ENCODE measurements at places on chromosomes 12 and 14.

DNA sequence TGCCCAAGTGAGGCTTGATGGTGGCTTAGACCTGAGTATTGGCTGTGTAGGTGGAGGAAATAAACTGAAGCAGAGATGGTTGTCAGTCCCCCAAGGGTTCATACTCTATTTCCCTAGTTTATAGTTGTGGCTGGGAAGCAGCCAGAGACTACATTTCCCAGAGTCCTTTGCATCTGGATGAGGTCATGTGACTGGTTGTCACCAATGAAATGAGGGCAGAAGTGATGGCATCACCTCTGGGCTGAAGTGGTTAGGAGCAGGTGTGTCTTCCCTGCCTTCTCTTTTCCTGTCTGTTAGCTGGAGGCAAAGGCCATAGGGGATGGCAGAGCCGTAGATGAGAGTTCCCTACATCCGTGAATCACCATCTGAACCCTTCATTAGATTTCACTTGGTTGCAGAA, 16.3 kb upstream of the NOS1 start:
- DNase-seq: no peak

DNA sequence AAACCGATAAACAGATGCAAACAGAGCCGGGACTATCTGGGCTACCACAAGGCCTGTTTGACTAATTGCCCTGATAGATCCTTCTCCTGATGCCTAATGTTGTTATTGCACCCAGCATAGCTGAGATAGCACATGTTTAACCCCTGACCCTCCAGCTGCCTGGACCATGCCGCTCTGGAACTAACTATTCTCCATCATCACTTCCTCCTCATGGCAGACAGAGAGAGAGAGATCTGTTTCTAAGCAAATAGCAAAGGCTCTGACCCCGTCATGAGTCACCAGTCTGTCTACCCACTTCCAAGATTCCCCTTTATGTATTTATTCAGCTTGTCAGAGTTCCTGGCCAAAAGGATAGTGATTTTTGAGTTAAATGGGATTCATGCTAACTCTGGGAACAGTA, 58.2 kb upstream of the FLRT2 start:
- no peak for DNase-seq

- DNase-seq: no peak
Observed at GRCh38 chr12:76310110-76310509, 38.1 kb downstream of the BBS10 start.

DNA sequence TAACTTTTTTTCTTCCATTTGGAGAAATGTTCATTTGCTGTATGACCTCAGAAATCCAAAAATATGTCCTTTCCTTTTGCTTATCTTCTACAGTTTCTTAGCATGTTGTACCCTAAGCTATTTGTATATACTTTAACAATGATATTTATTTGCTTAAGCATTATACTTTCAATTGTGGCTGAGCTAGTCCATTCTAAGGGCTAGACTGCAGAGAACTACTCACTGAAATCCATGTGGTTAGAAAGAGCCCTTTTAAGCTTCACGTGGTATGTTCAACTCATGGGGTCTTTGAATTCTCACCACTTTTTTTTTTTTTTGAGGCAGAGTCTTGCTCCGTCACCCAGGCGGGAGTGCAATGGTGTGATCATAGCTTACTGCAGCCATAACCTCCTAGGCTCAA, 122.5 kb downstream of the HMGA2 start:
- DNase-seq: no peak

DNA sequence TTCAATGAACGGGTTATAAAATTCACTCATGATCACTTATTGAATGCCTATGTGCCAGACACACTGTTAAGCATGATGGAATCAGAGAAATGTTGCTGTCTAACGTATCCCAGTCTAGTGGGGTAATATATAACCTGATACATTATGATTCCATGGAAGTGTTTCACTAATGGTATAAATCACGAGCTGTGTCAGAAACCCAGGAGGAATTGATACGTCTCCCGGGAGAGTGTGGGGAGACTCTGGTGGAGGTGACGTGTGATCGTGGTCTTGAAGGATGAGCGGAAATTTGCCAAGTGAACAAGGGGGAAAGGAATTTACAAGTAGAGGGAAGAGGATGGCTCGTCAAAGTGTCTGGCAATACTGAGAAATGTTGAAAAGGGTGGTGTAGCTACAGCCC, 26.5 kb downstream of the MANSC1 start:
- DNase-seq: no peak

All from stimulated activated CD8-positive, alpha-beta memory T cell treated with anti-CD3 and anti-CD28 coated beads, Interleukin-15, amount 100 ng/mL, for 24 hours (primary cell).